ENCODE measurements at places on chromosomes 1 and 21.
A peak's percentile ranks its signal among the peaks of the same experiment; 100 is the strongest.

GRCh38 chr1:42793824-42794223 lies 9.0 kb downstream of the TMEM269 start:
- DNase-seq, result no peak

DNA sequence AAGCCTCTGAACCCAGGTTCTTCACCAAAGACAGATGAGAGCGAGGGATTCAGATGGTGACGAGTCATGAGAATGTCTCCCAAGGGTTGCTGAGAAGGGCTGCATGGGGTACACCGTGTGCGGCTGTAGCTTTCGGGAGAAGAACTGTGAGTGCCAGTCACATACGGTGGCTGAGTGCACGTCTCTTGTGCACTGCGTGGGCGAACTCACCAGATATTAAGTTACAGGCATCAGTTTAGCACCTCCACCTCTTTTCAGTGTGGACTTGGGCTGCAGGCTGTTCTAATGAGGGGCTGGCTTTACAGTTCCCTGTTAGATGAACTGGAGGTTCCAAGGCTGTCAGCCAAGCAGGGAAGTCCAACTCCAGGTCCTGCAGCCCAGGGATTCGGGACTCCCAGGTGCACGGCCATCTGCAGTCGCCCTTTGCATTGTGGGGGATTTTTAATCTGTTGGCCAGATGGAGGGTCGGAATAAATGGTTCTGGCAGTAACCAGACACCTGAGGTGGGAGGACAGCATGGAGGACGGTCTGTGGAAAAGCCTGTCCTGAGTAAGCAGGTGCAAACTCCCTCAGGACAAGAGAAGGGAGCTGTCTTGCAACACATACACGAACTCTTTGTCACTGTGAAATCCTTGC lies 26.5 kb upstream of the AVPR1B start:
- peak; percentile 70 for DNase-seq

DNA sequence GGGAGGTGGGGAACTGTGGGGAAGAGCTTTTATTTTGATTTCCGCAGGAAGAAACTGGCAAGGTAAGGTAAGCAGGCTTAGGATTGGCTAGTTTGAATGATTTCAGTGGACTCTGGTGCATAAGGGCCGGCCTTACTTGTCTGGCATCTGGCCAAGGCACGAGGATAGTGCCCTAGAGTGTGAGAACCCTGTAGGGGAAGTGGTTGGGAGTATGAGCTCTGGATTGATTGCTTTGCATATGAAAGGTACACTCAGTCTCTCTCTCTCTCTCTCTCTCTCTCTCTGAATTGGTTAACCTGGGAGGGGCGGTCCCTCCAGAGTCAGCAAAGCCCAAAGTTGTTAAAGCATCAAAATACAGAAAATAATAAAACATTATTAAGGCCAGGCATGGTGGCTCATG lies 463.0 kb downstream of the SIPA1L2 start:
- DNase-seq, result no peak

DNA sequence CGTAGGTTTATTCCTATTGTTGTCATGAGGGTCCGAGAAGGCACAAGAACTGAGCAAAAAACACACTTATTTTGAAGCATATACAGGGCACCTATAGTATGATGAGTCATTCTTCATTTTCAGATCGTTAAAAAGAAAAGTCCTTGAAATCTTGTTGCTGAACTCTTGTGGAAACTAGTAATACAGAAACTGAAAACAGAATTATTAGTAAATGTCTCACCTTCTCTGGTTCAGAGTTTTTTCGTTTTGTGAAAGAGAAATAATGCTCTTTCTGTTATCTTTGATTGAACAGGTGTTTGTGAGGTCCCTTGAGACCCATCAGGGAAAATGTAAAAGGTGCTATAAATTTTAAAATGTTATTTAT lies 102.0 kb upstream of the COA6 start:
- DNase-seq, result no peak

Measured in NCI-H187 (cell line).